ENCODE measurements at places on chromosomes 6 and 20. TPM values are rescaled to one million over a fixed set of nuclear protein-coding genes. Genes with fewer than 3 reads are reported as not detected.

Gene MED23
- total RNA-seq = 57.9 TPM

Gene IL17A
- total RNA-seq = not detected

Gene RAMACL
- 0.72 TPM for total RNA-seq

Gene TINAG
- not detected for total RNA-seq

Gene BPI
- not detected for total RNA-seq

Gene NPBWR2
- total RNA-seq = not detected

All from naive thymus-derived CD4-positive, alpha-beta T cell (primary cell).